AG08395 (cell line): ENCODE measurements at places on chromosomes 12 and 14.

DNA sequence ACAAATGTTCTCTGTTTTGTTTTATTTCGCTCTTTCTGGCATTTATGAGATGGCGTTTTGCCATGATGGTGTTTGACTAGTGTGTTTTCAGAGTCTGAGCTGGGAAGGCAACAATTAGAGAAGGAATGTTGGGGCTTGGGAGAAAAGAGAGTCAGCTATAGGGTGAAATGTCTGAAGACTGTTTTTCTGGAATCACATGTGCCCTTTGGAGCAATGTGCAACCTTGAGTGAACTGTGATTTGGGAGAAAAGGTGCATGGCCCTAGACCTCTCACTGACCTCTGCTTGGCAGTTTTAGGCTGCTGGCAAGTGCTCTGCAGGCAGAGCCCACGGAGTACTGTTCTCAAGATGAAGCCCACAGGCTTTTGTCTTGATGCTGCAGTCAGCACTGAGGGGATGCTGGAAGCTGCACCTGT is 379.9 kb upstream of the PDE3A start:
- DNase-seq, result no peak

- DNase-seq, result peak; percentile 35
Measured at GRCh38 chr14:100392356-100392755, 69.2 kb downstream of the SLC25A47 start.

GRCh38 chr12:6866920-6867412 is 365 bp upstream of the TPI1 start:
- no peak for DNase-seq

DNA sequence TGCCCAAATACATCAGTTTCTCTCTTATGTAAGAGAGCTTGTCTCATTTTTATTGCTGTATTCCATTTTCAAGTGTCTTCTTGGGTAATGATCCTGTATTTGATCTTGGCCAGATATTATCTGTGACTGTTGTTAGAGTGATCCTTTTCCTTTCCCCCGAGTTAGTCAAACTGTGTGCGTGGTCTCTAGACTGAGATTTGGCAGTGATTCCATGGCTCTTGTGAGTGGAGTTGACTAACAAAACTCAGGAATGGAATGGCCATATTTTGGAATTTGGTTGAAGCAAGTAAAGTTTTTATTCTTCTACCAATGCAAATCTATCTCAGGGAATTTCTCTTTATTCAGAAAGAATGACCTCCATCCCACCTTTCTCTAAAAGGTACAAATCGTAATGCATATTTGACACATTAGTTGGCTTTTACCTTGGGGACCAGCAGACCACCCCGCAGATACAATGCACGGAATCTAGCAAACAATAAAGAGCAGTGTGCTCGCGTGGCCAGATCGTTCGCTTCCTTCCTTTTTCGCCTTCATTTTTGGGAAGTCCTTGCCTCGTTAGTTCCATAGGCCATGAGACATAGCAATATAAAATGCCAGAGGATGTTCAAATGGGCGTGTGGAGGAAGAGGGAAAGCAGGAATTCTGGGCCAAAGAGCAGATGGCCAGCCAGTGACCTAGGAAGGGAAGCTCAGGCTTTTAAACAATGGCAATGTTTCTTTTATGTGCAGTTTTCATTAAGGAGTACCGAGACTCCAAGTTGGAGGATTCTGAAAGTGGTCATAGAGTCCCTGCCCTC is 24.4 kb downstream of the ETV6 start:
- no peak for DNase-seq

- no peak for DNase-seq
Measured at GRCh38 chr14:61893371-61893940, 131.2 kb downstream of the SNAPC1 start.

- no peak for DNase-seq
Measured at GRCh38 chr12:12721176-12721751, 4.1 kb downstream of the CDKN1B start.

- no peak for DNase-seq
Measured at GRCh38 chr12:107477947-107478610, 207.5 kb upstream of the PWP1 start.

DNA sequence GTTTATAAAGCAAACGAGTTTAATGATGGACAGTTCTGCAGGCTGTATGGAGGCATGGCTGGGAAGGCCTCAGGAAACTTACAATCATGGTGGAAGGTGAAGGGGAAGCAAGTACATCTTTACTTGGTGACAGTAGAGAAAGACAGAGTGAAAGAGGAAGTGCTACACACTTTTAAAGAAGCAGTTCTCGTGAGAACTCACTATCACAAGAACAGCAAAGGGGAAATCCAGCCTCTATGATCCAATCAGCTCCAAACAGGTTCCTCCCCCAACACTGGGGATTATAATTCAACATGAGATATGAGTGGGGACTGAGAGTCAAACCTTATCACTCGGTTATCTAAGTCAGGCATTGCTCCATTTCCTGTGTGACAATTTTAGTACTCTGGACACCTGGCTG is 189.9 kb upstream of the CNTN1 start:
- DNase-seq, result no peak
